Epithelial cell of proximal tubule (primary cell): ENCODE measurements at places on chromosomes 1 and 21.

DNA sequence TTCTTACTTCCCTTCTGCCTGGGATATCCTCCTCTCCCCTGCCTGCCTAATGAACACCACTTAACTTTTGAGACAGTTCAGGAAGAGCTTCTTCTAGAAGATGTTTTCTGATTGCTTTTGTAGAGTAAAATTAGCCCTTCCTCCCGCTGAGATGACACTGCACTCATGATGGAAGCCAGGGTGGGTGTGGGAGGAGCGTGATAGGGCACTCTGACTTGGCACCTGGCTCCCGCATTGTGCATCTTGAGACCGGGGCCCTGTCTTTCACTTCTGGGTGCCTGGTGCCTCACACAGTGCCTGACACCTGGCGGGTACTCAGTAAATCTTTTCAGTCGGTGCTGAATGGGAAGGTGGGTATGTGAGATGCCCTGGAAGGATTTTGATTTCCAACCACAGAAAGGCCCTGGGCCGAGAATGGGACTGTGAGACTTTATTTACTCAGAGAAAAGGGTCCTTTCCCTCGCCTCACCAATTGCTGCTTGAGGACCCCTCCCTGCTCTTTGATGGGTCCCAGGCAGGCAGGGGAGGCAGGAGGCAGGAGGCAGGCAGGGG lies 6.8 kb downstream of the THEM5 start:
- DNase-seq, result no peak

GRCh38 chr1:206657751-206658150 lies 22.4 kb downstream of the DYRK3 start:
- no peak for DNase-seq

GRCh38 chr21:29803191-29803590 lies 136.6 kb downstream of the GRIK1 start:
- DNase-seq, result no peak

- no peak for DNase-seq
Measured at GRCh38 chr21:44403106-44404020, 49.9 kb downstream of the TRPM2 start.

GRCh38 chr1:33081554-33082305 lies 777 bp downstream of the AZIN2 start:
- DNase-seq, result no peak

DNA sequence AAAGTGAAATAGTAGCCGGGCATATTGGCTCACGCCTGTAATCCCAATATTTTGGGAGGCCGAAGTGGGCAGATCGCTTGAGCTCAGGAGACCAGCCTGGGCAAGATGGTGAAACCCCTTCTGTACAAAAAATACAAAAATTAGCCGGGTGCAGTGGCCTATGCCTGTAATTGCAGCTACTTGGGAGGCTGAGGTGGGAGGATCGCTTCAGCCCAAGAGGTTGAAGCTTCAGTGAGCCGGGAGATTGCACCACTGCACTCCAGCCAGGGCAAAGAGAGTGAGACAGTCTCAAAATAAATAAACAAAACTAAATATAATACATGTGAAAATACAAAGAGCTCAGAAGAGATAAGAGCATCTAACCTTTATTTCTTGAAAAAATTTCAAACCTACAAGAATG lies 2.3 kb upstream of the MSTO1 start:
- no peak for DNase-seq
